DMS79 (cell line): ENCODE measurements at places on chromosomes 7 and 10.

- DNase-seq: no peak
Measured at GRCh38 chr7:108660465-108660864, 90.8 kb downstream of the DNAJB9 start.

DNA sequence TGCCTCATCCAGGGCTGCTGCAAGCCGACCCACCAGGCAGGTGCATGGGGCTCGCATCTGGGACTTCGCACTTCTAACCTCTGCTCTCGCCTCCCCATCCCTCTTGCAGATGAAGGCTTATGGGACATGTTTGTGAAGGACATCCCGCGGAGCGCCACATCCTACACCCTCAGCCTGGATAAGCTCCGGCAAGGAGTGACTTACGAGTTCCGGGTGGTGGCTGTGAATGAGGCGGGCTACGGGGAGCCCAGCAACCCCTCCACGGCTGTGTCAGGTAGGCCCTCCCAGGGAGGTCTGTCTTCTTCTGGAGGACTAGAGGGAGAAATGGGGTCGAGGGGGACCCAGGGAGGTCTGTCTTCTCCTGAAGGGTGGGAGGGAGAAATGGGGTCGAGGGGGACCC, 448.9 kb upstream of the FOXK1 start:
- no peak for DNase-seq

GRCh38 chr10:104938031-104938430, 296.9 kb downstream of the SORCS3 start:
- DNase-seq: peak; percentile 17

GRCh38 chr10:16828701-16829175, 11.5 kb upstream of the RSU1 start:
- no peak for DNase-seq

DNA sequence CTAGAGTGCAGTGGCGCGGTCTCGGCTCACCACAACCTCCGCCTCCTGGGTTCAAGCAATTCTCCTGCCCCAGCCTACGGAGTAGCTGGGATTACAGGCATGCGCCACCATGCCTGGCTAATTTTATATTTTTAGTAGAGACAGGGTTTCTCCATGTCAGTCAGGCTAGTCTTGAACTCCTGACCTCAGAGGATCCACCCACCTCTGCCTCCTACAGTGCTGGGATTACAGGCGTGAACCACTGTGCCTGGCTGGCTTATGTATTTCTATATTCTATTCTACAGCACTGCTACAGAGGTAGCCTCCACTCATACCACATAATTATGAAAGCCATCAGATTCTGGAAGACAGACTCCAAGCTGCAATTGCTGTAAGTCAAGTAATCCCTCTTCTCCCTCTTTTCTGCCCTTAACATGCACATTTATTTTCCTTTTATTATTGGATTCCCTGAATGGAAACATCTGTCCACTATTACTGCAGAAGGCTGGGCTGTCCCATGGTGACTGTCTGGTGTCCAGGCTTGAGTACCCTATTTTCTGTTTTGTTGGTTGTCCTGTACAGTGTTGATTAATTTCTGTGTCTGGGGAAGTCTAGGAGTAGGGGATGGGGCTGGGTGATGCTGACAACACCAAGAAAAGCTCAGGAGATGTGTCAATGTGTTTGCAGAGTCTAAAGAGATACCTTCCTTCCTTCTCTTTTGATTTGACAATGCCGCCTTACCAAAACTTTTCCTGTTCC, 5.8 kb upstream of the ZNF487 start:
- DNase-seq: no peak

- DNase-seq: no peak
Measured at GRCh38 chr7:97819161-97819560, 53.0 kb downstream of the ASNS start.

DNA sequence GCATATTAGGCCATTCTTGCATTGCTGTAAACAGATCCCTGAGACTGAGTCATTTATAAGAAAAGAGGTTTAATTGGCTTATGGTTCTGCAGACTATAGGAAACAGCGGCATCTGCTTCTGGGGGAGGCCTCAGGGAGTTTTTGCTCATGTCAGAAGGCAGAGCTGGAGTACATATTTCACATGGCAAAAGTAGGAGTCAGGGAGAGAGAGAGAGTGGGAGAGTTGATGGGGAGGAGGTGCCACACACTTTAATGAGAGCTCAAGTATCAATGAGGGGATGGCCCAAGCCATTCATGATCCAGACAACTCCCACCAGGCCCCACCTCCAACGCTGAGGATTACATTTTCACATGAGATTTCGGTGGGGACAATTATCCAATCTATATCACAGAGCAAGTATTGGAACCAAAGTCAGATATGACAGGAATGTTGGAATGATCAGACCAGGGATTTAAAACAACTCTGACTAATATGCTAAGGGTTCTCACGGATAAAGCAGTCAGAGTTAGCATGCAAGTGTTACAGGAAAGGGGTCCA, 795.3 kb upstream of the CELF2 start:
- no peak for DNase-seq

GRCh38 chr7:30251708-30252329, 32.6 kb upstream of the ZNRF2 start:
- DNase-seq: no peak

DNA sequence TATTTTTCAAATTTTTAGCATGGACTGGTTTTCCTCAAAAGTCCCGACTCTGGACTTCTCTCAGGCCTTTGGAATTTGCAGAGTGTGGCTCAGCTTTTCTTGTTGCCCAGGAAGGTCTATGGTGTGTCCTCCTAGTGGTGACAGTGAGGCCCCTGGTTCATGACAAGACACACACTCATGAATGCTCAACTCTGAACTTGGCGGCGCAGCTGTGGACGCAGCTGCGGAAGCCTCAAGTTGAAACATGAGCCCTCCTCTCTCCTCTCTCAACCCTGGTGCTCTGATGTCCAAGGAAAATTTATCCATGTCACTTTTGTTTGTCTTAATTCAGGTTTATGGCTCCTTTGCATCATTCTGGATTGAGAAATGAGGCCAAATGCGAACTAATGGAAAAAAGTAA, 183.9 kb downstream of the HECW1 start:
- no peak for DNase-seq

GRCh38 chr10:89295597-89295996, 6.2 kb upstream of the IFIT2 start:
- no peak for DNase-seq

DNA sequence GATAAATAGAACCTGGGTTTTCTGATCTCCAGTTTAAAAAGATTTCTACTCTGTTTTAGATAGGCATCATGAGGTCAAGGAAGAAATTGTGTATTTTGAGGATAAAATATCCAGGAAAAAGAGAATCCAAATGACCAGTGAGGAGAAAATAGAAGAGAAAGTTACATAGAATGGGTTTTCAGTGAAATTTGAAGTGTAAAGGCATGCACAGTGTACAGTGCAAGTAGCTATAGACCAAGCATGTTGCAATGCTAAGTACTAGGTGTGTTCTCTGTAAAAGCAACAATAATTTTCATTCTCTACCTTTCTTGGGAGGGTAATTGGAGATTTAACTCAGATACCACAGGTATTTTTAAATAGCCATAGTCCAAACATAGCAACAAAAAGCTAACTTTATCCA, 22.6 kb downstream of the CDK1 start:
- DNase-seq: no peak

GRCh38 chr10:712089-712488, 22.6 kb upstream of the DIP2C start:
- no peak for DNase-seq

GRCh38 chr10:116281775-116282174, 8.8 kb upstream of the GFRA1 start:
- no peak for DNase-seq

DNA sequence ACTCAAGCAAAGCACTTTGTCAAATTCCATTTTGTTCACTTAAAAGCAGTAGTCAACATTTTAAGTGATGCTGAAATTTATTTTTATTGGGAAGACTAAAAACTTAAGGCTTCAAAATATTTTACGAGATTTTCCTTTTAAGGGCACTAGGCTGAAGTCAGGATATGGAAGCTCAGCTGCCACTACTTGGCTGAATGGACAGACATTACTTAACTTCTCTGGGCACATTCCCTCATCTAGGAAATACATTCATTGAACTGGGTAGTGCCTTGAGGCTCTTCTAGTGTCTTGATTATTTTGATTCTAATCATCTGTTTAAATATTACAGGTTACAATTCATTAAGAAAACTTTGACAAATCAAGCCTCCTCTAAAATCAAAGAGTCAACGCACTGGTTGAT, 11.1 kb downstream of the MEOX2 start:
- DNase-seq: no peak

DNA sequence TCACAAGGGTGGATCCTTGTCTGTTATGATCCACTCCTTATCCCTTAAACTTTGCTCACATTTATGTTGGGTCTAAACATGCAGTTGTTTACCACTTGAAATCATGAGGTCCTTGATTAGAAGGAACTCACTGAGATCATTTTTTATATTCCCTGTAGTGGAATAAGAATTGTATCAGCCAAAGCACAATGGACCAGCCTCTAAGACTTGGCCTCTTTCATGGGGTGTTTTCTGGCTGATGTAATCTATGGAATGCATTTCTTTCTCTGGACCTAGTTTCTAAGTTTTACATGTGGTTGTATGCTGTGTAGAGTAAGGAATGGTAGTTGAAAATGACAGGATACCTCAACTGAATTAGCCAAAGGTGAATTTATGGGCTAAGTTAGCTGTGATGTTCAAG, 376.6 kb downstream of the SORCS3 start:
- no peak for DNase-seq

DNA sequence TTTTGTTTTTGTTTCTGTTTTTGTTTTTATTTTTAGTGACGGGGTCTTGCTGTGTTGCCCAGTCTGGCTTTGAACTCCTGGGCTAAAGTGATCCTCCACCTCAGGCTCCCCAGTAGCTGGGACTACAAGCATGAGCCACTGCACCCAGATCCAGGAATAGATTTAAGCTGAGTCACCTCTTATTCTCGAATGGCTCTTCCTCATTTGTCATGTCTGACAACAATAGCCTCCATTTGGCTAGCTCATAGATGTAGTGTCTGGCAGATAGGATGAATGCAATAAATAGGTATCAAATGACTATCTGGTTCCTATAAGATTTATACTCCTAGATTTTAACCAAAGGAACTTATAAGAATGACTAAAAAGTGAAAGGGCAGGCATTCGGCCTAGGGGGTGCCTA, 172.9 kb downstream of the TMEM26 start:
- DNase-seq: no peak

- no peak for DNase-seq
Measured at GRCh38 chr10:2111965-2112364, 374.6 kb upstream of the ADARB2 start.

- DNase-seq: peak; percentile 82
Measured at GRCh38 chr7:30562498-30562897, 32.2 kb upstream of the GARS1 start.
